ENCODE measurements at places on chromosomes 4 and X. TPM values are rescaled to one million over a fixed set of nuclear protein-coding genes. Genes with fewer than 3 reads are reported as not detected.

Gene PDGFC
- 0.09 TPM for polyA plus RNA-seq

Gene BEX4
- 96.6 TPM for polyA plus RNA-seq

Gene MND1
- polyA plus RNA-seq, result 0.67 TPM

Gene KLF8
- 4.4 TPM for polyA plus RNA-seq

Gene OTC
- not detected for polyA plus RNA-seq

Gene CDKN2AIP
- polyA plus RNA-seq, result 10.7 TPM

Gene SPANXA1
- polyA plus RNA-seq, result not detected

Gene CNGA1
- not detected for polyA plus RNA-seq

Gene ASMT
- polyA plus RNA-seq, result not detected

Gene SSX3
- not detected for polyA plus RNA-seq

Gene PRRG1
- polyA plus RNA-seq, result not detected

Gene FABP2
- not detected for polyA plus RNA-seq

Gene HSPA4L
- not detected for polyA plus RNA-seq

Gene ODAPH
- not detected for polyA plus RNA-seq

Gene HPGD
- polyA plus RNA-seq, result 5.6 TPM

Measured in immature natural killer cell (primary cell).